Kasumi-1 (cell line): ENCODE measurements at places on chromosomes 12 and 14.

DNA sequence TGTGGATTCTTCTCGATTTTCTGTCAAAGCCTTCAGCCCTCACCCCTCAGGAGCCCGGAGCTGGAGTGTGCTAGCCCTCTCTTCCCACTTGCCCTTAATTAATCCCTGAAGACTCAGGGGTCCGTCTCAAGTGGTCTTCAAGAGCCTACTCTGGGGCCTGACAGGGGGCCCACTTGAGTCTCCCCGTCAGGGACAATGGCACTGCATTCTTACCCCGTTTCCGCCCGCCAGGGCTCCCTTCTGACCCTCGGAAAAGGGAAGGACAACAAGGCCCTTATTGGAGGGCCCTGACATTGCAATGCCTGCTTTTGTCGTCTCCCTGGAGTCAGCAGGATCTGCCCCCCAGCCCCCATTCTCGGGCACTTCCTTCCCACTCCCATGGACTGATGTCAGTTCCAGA is 34.4 kb downstream of the TBX3 start:
- DNase-seq: no peak

DNA sequence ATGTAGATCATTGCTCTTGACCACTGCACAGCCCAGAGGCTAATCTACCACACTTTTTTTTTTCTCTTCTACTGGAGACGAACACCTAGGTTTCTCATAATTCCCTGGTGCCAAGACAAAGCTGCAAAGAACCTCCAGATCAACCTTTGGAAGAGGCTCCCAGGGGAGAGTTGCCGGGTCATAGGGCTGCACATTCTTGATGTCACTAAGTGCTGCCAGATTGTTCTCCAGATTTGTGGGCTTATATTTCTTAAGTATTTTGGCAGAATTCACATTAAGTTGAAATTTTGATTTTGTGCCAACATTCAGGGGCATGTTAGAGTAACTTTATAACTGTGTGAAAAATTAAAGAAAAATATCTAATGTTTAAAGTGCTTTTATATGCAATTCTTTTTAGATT is 13.5 kb upstream of the PDZRN4 start:
- DNase-seq: no peak

DNA sequence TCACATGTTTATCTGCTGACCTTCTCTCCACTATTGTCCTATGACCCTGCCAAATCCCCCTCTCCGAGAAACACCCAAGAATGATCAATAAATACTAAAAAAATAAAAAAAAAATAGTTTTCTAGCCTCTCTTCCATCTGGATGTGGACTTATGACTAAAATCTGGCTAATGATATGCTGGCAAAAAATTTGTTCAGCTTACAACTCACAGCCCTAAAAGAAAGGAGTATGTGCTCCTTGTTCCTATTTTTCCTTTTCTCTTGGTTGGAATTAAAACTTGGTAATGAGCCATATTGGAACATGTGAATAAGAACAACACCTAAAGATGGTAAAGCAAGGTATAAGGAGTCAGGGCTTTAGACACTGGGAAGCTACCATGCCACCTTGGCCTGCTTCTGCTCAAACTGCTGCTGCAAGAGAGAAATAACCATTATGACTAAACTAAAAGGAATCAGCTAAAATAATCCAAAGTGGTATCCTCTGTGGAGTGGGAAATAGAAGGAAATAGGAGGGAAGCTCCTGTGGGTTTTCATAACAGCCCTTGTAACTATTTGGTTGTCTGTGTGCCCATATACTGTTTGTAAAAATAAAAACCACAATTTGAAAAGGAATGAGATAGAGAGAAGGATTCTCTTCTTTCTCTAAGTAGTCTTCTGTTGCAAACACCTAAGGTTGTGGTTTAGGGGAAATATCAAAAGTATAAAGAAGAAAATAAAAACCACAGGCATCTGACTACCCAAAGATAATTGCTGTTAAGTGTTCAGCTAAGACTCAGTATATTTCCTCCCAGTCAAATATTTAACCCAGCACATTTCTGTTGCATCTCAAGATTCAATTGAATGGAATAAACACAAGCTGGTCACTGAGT is 53.8 kb downstream of the SDR9C7 start:
- no peak for DNase-seq

- no peak for DNase-seq
Observed at GRCh38 chr14:79841433-79841832, 369.9 kb downstream of the DIO2 start.

DNA sequence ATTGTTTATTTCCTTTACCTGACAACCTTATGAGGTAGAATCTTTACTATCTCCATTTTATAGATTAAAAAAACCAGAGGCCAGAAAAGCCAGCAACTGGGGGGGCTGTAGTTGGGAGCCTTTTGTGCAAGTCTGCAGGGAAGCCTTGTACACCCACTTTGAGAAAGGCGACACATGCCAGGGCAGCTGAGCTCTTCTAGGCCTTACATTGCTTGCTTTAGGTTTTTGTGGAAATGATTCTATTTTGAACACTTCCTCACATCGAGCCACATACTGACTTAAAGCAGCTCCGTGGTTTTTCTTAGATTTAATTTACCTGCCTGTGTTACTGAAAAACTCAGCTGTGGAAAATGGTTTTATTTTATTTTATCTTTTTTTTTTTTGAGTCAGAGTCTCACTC is 34.6 kb downstream of the EP400 start:
- no peak for DNase-seq

GRCh38 chr14:53430870-53431269 is 277.7 kb upstream of the DDHD1 start:
- no peak for DNase-seq

DNA sequence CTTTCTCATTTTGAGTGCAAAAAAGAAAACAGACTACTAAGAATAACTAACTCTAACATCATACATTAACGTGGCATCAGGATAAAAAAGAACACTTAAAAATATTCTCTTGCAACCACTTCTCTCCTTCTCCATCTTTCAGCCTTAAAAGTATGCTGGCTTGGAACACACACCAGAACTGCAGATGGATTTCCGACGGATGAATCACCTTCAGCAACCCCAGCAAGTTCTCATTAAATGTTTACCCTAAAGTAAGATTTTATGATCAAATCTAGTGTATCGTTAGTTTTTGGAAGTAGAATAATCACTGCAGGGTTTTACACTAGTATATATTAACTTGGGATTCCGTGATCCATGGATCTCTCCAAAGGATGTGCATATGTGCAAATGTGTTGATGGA is 1.2 kb downstream of the NEK9 start:
- DNase-seq: peak; percentile 13

- no peak for DNase-seq
Observed at GRCh38 chr12:105640761-105641160, 310.3 kb downstream of the C12orf75 start.

- no peak for DNase-seq
Observed at GRCh38 chr14:61192989-61193388, 88.1 kb downstream of the TMEM30B start.

DNA sequence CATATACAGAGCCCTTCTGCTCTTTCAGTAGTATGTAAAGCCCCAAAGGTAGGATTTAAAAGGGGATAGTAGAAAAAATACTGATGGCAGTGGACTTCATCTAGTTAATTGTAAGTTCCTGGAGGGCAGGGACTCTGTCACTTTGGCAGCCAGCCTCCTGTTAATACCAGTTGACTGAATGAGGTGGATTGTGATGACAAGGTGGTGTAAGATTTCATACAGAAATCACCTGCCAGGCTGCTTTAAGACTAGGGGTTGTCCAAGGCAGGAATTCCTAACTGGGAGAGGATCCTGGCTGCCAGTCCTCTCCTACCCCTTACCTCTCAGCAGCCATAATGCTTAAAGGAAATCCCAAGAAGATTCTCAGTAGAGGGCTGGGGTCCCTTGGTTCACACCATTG is 7.3 kb downstream of the DYRK2 start:
- DNase-seq: no peak

DNA sequence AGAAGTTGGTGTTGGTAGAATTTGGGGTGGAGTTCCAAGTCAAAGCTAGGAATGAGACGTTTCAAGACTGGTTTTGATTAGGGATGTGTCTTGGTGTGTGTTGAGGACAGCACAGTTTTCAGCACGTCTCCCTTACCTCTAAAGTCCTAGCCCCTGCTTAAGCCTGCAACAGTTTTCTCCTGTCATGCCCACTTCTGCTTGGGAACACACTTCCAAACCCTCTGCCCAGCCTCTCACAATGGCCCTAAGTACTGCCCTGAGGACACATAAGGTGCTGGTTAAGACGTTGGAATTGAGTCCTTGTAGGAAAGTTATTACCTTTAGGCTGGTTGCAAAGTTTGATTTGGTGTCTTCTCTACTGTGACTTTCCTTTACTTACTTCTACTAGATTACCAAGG is 710 bp upstream of the BMAL2 start:
- DNase-seq: no peak

DNA sequence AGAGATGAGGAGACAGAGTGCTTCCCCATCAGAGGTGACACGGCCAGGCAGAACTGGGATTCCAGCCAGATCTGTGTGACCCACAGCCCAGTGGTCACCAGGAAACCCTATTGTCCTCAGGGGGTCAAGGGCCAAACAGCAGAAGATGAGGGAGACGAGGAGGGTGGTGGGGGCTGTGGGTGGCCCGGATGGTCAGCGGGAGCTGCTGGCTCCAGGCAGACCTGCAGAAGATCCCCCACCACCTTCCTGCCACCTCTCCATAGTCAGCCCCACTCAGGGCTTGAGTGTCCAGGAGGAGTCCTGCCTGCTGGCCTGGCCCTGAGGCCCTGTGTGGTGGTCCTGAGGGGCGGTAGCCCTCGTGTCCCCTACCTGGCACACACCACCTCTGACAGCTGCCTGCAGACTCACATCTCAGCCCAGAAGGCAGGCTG is 136.8 kb downstream of the CALM1 start:
- no peak for DNase-seq

- no peak for DNase-seq
Observed at GRCh38 chr12:21337453-21337852, 2.7 kb upstream of the SLCO1A2 start.

DNA sequence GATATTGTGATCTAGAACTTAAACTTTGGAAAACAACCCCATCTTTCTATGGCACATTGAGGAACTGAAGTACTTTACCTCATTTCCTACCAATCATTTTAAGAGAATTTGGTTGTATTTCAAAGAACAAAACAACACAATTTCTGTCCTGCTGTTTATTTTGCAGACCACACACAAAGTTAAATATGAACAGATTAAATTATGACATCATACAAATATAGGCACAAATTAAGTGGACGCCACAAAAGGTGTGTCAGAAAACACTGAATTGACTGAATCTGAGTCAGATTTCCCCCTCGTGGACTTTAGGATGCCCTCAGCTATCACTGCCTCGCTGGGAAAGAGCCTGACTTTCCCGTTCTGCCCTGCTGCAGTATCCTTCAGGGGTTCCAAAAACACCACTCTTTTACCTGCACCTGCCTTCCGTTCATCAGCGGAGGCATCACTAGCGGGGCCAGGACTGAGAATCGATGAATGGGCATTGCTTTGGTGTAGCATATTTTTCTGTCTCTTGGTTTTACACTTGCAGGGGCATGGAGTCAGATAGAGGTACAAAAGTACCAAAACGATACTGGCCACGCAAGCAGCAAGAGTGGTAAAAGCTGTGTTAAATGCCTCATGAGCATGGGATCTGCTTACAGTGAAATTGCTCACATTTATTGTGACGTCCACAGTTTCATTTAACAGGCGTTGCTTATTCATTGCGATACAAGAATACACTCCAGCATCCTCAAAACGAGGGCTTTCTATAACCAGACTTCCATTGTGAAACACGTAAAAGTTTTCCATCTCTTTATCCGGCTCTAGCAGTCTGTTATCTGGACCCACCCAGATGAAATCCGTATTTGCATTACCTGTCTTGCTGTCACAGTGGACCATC is 2.0 kb upstream of the PCED1B start:
- no peak for DNase-seq

DNA sequence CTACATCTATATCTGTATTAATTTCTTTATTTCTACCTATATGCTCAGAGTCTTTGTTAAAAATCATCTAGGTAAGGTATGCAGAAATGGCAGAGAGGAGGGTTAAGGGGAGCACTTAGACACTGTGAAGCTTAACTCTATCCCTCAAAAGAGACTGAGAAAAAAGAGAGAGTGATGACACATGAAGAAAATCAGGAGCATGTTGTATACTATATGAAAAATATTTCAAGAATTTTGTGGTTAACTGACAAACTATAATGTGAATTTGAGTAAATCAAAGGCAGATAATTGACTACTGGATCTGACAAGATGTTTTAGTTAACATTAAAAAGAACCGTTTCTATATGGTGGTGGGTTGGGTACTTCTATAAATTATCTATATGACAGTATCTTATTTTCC is 1814.2 kb upstream of the SEL1L start:
- no peak for DNase-seq

GRCh38 chr12:112419297-112420133 is 768 bp downstream of the PTPN11 start:
- DNase-seq: peak; percentile 37

DNA sequence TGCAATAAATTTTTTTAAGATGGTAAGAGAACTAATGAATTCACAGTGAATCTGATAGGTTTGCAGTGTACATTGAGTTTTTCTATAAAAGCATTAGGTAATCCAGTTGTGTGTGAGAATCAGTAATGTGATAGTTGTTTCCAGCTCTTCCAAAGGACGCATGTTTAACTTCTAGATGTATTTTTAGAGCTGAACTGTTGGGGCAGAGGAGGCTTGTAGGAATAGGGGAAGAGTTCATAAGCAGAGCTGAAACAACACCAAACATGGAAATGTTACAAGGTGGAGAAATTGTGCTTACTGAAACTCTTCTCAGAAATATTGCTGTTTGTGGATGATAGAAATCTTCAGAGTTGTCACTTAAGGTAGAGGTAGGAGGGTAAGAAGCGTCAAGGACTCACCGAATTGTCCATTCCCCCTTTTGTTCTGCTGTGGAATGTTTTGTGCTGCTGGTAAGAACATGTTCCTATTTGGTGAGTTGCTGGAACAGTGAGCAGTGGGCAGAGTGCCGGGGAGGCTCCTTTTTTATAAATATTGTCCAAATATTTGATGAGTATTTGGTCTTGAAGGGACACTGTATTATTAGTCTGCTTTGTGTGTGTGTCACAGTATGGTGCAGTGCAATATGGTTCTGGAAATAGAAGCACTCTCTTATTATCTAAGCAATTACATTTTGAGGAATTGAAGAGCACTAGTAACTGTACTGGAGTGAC is 76.7 kb downstream of the ANO6 start:
- DNase-seq: no peak

GRCh38 chr14:32933629-32934072 is 5.0 kb upstream of the NPAS3 start:
- no peak for DNase-seq

DNA sequence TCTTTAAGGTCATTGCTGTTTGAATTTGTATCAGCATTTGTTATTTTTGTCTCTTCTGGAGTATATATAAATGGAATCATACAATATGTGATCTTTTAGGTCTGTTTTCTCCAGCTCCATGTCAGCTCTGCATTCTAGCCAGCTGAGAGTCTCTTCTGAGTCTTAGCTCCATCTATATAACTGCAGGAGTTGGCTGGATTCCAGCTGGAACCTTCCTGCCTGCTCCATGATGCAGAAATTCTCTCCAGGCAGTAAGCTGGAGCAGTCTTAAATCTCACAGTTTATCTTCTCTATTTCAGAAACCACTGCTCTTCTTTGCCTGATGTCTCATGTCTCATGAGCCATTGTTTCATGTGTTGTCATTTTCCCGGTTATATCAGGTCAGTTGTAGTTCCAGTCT is 827.6 kb downstream of the NRXN3 start:
- no peak for DNase-seq

GRCh38 chr12:39426636-39427240 is 16.2 kb downstream of the KIF21A start:
- no peak for DNase-seq
